ENCODE measurements at places on chromosomes 7 and 10.

DNA sequence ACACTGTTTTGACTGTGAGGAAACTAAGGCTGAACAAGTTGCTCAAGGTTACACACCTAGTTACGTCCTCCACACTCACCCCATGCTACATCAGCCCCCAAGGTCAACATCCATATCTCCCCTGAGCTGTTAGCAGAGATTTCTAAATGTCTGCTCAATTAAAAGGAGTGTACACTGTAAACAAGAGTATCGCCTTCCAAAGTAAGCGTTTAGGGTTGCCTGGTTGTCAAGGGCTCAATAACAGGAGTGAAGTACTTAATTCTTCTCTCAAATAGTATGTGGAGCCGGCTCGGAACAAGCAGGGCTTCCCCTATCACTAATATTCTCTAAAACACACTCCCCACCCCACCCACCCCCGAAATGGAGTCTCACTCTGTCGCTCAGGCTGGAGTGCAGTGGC lies 412.8 kb upstream of the GALNT17 start:
- no peak for DNase-seq

DNA sequence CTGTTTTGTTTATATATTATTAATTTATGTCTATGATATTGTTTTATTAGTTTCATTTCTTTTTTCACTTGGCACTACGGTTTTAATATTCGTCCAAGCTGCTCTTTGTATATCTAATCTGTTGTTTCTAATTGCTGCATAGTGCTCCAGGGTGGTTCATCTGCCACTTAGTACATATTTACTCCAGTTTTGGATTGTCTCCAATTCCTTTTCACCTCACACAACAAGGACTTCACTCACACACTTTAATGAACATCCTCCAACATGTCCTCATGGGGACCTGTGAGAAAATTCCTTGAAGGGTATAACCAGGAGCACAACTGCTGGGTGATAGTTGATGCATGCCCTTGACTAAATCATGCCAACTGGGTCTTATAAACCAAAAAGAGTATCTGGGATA lies 14.1 kb upstream of the NOC3L start:
- DNase-seq: no peak

DNA sequence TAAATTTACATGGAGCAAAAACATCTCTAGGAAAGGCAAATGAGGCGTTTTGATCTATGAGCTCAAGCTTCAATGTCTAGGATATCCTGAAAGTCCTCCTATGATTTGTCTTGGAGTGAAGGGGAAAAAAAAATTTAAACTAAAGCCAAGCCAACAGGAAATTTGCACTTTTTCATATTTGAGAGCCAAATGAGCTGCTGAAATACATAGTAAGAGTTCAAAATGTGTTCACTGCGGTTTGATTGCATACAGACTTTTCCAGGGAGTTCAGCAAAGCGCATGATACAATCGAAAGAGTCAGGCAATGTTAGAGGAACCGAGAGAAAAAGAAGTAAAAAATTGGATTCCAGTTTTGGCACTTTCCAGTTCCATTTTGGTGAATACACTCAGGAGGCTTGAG lies 633.4 kb upstream of the MGMT start:
- no peak for DNase-seq

- no peak for DNase-seq
These were observed 226.3 kb downstream of the GLI3 start for GRCh38 chr7:42010751-42011150.

- no peak for DNase-seq
These were observed 466.6 kb upstream of the COBL start for GRCh38 chr7:51783241-51783640.

- no peak for DNase-seq
These were observed 4.3 kb upstream of the UCMA start for GRCh38 chr10:13238271-13239077.

- DNase-seq: no peak
These were observed 434.3 kb downstream of the MDFIC start for GRCh38 chr7:115356139-115356746.

DNA sequence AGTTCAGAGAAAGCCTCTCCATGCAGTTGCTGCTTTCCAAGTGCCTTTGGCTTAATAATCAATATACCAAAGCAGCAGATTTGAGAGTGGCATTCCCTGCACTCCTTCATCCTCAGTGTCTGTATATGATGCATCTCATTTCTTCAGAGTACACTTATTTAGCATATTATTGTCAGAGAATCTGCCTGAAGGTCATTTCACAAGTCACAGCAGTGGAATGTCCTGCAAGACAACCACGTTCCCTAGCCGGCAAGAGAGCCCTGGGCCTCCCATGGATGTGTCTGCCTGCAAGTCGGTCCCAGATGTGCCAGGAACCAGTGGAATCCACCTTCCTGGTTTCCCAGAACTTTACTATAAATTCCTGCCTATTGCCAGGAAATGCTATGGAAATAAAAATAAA lies 289.4 kb upstream of the IGFBP3 start:
- DNase-seq: no peak

DNA sequence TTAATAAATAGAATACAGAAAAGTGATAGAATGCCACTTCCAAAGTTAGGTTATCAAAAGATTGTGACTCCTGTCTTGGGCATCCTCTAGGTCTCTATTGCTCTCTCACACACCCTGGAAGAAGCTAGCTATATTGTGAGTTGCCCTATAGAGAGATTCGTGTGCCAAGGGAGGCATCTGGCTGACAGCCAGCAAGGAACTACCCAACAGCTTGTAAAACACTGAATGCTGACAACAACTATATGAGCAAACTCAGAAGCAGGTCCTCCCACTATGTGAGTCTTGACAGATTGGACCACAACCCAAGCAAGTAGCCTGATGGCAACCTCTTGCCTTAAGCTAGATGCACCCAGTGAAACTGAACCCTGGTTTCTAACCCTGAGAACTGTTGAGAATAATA lies 55.7 kb upstream of the CDK14 start:
- DNase-seq: no peak

- no peak for DNase-seq
These were observed 163.9 kb downstream of the ST7 start for GRCh38 chr7:117117172-117117571.
